Spinal cord (tissue), 10 donors: ENCODE measurements at places on chromosomes 3 and 15. TPM values are rescaled to one million over a fixed set of nuclear protein-coding genes. Genes with fewer than 3 reads are reported as not detected.
A peak's percentile ranks its signal among the peaks of the same experiment; 100 is the strongest.

AADAC gene
- 0.11 TPM for total RNA-seq

DNA sequence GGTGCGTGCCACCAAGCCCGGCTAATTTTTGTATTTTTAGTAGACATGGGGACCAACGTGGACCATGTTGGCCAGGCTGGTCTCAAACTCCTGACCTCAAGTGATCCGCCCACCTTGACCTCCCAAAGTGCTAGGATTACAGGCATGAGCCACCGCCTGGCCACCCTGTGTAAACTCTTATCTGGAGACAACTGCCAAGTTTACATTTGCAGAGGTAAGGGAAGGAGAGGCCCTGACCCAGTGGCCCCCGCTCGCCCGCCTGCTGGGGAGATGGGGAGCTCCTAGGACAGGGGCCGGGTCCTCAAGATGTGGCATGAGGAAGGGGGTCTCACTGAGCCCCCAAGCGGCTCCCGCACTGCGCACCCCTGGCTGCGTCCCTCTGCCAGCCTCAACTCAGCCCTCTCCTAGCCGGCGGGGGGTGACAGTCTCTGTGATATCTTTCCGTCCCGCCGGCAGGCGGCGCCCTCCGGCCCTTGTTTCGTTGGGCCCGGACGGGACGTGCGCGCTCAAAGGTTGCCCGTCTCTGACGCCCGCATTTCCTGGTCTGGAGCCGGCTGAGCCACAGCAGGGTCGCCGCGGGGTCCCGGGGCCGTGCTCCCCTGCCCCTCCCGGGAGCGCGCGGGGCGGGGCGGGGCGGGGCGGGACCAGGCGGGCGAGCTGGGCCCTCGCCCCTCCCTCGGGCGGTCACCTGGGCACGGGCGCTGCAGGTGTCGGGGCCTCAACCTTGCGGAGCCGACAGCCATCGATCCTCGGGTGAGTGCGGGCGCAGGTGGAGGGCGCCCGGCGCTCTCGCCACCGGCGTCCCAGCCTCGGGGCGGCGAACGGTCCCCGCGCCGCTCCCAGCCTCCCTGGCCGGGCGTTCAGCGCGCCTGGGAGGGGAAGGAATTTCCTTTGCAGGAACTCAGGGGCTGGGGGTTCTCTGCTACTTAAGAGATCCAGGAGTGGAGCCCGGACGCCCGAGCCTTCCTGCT, at the start of gene GPR160:
GPR160 (plus strand) TSS at position 533 of the 971 bp plus-strand sequence. CDS start 45,978 bp downstream, outside the sequence.
- no peak for DNase-seq

DNA sequence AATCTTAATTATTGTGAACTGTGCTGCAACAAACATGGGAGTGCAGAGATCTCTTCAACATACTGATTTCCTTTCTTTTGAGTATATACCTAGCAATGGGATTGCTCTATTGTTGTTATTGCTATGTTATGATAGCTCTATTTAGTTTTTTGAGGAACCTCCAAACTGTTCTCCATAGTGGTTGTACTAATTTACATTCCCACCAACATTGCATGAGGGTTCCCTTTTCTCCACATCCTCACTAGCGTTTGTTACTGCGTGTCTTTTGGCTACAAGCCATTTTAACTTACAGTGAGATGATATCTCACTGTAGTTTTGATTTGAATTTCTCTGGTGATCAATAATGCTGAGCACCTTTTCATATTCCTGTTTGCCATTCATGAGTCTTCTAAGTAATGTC, 45.5 kb upstream of the TNFSF10 start:
- DNase-seq = no peak

FBXL22 gene
- total RNA-seq = 1.2 TPM

SEC62 gene
- total RNA-seq = 114 TPM

- DNase-seq = no peak
Observed at GRCh38 chr15:85782064-85782463, 12.7 kb downstream of the KLHL25 start.

- DNase-seq = no peak
Observed at GRCh38 chr3:8848696-8849131, 79.3 kb upstream of the OXTR start.

GRCh38 chr15:85974742-85975141, 104.9 kb upstream of the AGBL1 start:
- no peak for DNase-seq

PLS1 gene
- 3.8 TPM for total RNA-seq

- no peak for DNase-seq
Observed at GRCh38 chr3:76991165-76991564, 48.7 kb upstream of the ROBO2 start.

APPL1 gene
- total RNA-seq = 69.9 TPM

NLGN1 gene
- total RNA-seq = 81.2 TPM

SLC2A2 gene
- 0.28 TPM for total RNA-seq

DNA sequence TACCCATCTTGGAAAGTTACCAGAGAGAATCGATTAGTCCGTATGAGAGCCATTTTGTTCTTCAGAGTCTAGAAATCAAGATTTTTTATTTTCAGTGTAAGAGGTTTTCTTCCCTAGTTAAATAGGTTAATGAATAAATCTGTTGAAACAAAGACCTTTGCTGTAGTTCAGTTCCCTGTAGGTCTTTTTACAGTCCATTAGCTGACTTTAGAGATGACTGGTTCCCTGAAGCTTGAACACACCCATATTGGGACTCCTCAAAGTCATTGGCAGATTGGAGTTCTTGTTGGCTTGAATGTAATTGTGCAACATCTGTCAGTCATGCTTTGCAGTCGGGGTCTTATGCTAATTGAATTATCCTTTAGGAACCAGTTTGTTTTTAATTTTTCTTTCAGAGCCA, 45.3 kb downstream of the SEMA6D start:
- DNase-seq = peak; percentile 48

NSUN3 gene
- 33.8 TPM for total RNA-seq

CLDN18 gene
- not detected for total RNA-seq

- DNase-seq = no peak
Observed at GRCh38 chr15:37921527-37922385, 12.7 kb upstream of the TMCO5A start.

ISL2 gene
- 0.28 TPM for total RNA-seq

MIX23 gene
- 35.4 TPM for total RNA-seq

TJP1 gene
- total RNA-seq = 143 TPM

GRCh38 chr15:81280696-81281455, 43.1 kb downstream of the STARD5 start:
- no peak for DNase-seq

DNA sequence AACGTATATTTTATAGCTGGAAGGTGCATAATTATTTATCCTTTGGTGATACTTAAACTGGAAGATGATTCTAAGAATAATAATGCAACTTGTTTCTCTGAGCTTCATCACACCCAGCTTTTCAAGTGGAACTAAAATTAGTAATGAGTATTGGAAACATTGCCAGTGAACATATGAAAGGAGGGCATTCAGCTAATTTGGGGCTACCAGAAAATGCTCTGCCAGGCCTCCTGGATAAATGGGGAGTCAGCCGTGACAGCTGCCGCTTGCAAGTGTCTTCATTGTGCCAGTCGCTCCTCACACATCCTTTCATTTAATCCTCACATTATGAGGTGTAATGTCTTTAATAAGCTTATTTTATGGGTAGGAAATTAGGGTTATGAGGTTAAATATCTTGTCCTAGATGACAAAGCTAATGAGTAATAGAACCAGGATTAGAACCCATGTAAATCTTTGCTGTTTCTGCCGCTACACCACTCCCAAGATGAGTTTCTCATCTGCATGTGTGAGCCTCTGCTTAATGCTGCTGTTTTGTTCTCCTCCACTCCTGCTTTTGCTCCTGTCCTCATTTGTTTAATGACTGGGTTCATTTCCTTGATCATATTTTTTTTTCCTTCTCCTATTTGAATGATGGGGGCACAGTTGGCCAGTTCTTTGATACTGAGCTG, 155.7 kb downstream of the PLCL2 start:
- DNase-seq = peak; percentile 71

DNA sequence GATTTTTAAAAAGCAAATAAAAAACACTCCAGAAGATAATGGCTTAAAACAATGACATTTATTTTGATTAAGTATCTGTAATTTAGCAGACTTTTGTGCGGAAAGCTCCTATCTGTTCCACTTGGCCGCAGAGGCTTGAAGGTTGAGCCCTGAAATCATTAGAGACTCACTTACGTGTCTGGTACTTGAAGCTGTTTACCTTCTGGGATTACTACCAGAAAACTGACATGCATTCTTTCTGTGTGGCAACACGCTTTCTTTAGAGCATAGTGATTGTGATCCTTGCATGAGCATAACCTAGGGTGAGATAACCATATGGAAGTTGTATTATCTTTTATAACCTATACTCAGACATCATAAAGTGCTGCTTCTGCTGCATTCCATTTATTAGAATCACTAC, 298.5 kb downstream of the SI start:
- DNase-seq = no peak

DNA sequence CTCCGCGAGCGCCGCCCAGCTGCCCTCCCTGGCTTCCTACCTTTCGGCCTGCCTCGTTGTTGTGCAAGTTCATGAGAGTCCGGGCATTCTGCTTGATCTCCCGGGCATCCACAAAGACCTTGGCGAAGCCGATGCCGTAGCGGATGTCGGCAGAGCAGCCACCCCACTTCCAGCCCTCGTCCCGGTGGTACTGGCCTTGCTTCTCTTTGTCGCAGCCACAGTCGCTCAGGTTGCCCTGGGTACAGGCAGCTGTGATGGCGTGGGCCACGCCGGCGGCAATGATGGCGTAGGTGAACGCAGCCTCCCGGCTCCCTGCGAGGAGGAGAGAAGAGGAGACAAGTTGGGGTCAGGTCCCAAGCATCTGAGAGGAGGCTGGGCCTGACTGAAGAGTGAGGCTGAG, 25.4 kb downstream of the WNT7A start:
- DNase-seq = no peak

- no peak for DNase-seq
Observed at GRCh38 chr3:60036803-60037202, 987.0 kb upstream of the CFAP20DC start.

DNA sequence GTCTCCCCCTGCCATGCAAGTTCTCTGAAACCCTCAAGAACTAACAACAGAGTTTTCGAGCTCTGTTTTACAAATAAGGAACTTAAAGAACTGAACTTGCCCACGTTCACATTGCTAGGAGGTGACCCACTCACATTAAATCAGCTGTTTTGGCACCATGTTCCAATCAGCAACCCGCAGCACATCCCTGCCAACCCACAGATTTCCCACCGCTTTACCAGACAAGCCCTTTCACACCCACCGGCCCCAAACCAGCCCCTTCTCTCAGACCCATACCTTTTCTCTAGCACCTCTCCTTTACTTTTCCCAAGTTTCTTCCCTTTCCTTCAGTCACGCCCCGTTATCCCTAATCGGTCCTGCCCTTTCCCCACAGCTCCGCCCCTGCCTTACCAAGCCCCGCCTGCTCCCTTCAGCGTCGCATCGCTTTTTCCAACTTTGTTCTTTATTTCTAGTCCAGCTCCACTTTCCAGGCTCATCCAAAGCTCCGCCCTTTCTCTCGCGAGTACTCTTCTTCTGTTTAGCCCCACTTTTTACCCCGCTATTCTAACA, 804 bp upstream of the BRPF1 start:
- no peak for DNase-seq

TM6SF1 gene
- 4.7 TPM for total RNA-seq

ZMYND10 gene
- 8.8 TPM for total RNA-seq

DNA sequence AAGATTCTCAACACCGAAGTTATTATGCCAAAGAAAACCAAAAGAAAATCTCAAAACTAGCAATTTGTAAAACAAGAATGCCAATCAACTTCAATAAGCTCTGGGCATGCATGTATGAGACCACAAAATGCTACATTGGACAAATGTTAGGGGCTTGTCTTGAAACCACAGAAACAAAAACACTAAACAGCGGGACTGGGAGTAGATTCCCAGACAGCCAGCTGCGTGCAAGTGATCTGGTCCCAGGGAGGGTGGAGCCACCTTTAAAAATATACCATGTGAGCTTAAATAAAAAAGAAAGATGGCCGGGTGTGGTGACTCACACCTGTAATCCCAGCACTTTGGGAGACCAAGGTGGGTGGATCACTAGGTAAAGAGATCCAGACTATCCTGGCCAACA, 163.6 kb upstream of the PRICKLE2 start:
- DNase-seq = no peak

DNA sequence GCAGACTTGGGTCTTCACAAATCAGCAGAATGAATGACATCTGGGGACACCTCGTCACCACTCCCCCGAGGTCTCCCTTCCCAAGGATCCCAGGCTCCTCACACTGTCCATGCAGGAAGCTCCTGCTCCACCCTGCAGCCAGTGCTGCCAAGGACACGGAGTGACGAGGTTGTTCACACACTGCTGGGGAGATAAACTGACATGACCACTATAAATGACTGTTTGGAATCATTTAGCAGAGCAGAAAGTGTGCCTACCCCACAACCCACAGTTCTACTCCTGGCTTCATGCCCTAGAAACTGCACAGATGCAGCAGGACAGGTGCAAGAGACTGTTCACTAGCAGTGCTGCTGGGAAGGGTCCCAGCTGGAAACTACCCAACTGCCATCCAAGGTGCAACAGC, 19.7 kb upstream of the PRSS50 start:
- DNase-seq = no peak

DNA sequence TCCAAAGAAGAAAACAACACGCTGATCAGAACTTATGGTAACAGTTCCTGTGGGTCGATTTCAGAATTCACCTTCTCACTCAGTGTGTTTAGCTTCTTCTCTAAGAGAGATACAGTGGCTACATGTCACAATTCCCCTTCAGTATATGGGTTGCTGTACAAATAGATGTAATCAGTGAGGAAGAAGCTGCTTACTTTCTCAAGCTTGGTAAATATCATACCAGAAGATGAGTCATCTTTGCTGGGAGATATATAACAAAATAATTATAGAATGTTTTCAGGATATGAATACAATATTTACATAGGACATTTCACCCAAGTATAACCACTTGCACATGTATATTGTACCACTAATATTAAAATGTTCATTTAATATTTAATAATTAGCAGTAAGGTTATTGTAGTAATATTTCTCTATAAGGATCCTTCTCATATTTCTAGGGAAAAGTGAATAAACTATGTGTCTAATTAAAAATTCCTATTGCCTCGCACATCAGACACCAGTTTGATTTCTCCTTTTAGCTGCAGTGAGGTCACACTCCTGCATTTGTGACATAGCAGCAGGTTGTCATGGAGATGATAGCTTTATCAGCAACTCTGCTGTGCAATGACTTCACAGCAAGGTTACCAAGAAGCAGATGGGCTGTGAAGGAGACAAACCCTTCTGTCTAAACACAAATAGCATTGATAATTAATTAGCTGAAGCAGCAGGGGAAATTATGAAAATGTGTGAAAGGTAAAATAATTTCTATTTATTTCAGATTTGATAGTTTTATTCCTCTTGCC, 211.4 kb downstream of the TUSC7 start:
- DNase-seq = peak; percentile 59

NUDT16 gene
- 15.8 TPM for total RNA-seq

CLRN1 gene
- total RNA-seq = not detected

PAK6 gene
- total RNA-seq = 4.4 TPM

DNA sequence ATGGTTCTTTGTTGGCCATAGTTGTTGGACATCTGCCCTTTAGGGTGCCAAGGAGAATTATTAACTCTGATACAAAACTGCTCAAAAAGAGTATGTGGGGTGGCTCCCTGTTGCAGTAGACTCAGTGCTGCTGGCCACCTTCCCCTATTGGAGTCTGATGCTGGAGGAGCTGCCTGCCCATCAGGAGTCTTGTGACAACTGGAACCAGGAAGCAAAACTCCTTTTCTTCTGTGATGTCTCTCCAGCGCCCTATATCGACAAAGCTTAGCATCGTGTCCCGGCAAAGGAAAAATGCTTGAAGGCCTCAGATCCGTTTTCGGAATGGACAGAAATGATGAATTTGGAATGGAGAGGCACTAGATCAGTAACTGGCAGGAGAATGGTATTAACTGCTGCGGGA, 23.5 kb downstream of the PAK2 start:
- DNase-seq = no peak

ARNT2 gene
- 78.6 TPM for total RNA-seq

- no peak for DNase-seq
Observed at GRCh38 chr3:32447865-32448400, 54.7 kb downstream of the CMTM6 start.

ROPN1 gene
- total RNA-seq = not detected

DAG1 gene
- total RNA-seq = 83.7 TPM

CIP2A gene
- 19.8 TPM for total RNA-seq
